ENCODE measurements at places on chromosomes 5 and 9.
A peak's percentile ranks its signal among the peaks of the same experiment; 100 is the strongest.

- DNase-seq, result no peak
Measured at GRCh38 chr9:120442308-120442995, 137.5 kb downstream of the CDK5RAP2 start.

GRCh38 chr5:127083711-127084110 is 10.4 kb upstream of the C5orf63 start:
- no peak for DNase-seq

- DNase-seq, result no peak
Measured at GRCh38 chr5:2147504-2148311, 265.0 kb upstream of the IRX4 start.

- DNase-seq, result peak; percentile 23
Measured at GRCh38 chr5:159987031-159987674, 21.8 kb upstream of the TTC1 start.

GRCh38 chr5:132779961-132780360 is 2.9 kb upstream of the SEPTIN8 start:
- no peak for DNase-seq

- no peak for DNase-seq
Measured at GRCh38 chr9:133360400-133361393, 4.3 kb downstream of the SURF2 start.

GRCh38 chr9:137277329-137278041 is at the start of gene TOR4A:
TSS of gene TOR4A (plus strand) at chr9:137277726. CDS start at chr9:137278690, 964 bp downstream.
- DNase-seq, result peak; percentile 90

All from RCC 7860 (cell line).